ENCODE measurements at places on chromosomes 12 and 14.

DNA sequence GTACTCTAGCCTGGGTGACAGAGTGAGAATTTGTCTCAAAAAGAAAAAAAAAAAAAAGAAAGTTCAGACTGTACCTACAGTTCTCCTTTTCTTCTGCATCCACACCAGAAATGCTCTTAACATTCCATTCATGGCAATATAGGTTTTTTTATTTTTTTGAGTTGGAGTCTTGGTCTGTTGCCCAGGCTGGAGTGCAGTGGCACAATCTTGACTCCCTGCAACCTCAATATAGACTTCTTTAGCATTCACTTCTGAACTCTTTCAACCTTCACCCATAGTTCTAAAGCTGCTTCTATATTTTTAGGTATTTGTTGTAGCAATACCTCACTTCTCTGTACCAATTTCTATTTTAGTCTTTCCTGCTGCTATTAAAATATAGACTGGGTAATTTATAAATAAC, 1095.7 kb downstream of the FLRT2 start:
- no peak for DNase-seq

GRCh38 chr12:19128485-19128884, 1.0 kb upstream of the PLEKHA5 start:
- DNase-seq: no peak

GRCh38 chr14:96247031-96247430, 9.0 kb upstream of the BDKRB1 start:
- DNase-seq: no peak

GRCh38 chr14:105568859-105569766, 42.7 kb downstream of the TMEM121 start:
- DNase-seq: no peak

DNA sequence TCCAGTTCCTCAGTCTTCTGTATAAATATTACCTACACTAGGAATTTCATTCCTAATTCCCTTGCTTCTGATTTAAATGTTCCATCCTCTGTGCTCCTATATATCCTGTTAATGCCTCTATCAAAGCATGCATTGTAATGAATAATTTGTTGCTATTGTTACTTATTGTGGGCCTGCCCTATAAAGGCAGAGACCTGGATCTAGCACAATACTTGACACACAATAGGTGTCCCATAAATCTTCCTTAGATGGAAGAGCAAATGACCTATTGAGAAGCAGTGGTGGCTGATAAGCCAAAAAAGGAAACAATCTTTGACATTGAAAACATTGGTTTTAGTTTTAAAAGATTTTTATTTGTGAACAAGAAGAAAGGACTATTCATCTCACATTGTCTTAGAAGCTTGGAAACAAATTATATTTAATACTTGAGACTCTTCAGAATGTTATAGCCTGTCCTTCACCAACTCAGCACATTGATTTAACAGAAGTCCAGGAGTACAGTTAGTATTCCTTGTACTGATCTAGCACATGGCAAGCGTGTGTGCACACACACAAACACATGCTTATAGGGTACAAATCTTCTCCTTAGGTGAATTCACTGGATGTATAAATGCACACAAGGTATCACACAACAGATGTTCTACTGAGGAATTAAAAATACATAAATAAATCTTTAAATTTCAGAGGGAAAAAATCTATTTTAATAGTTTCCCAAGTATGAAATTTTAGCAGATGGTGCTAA, 135.9 kb downstream of the DUSP6 start:
- DNase-seq: no peak

DNA sequence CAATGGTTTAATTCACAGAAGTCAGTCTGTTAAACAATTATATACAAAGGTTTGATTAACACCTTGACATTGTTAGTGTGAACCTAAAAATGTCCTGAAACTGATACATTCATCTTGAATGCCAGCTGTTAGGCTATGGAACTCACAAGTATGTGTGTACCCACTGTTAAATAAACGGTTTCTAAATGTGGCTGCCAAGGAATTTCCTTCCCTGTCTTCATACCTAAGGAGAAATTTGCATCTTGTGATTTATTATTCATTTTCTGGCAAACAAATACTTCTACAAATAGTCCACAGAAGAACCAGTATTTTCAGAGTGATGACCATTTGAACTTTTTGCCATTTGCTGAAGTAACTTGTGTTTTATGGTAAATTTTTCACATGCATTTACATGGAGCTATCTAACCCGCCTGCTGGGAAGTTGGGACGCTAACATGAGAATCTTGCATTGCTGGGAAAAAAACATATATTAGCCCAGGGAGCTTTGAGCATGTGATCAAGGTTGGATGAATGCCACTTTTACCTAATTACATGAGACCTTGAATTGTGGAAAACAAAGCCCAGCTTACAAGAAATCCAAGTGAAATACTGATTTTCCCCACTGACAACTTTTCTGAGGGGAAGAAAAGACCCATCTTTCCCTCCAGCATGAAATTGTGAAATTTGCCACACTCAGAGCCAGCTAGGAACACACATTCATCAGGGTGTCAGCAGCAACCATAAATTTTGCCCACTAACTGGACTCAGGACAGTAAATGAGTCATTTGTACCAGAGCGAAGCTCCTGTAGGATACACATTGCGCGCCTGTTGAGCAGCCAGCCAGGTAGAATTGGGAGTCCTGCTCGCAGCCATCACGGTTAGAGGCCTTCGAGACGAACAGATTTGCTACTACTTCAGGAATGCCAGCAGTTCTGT, 118.0 kb downstream of the KICS2 start:
- no peak for DNase-seq

GRCh38 chr12:52809166-52809565, 4.8 kb downstream of the KRT4 start:
- DNase-seq: no peak

Data from CMK (cell line).